ENCODE measurements at places on chromosomes 1 and 21.

DNA sequence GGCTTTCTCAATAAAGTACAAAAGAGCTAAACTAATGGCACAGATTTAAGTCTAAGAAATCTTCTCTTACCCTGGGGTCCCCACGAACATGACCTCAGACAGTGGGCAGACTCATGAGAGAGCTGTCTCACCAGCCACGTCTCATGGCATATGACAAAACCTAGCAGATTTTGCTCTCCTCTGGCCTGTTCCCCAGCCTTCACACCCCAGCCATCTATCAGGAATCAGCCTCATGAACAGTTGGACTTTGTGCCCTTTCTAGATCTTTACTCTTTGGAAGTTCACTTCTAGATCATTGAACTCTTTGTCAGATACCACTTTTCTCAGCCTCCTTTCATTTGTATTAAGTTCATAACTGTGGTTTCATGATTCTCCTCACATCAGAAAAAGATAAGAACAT, 14.2 kb upstream of the HSD3B1 start:
- DNase-seq = no peak

DNA sequence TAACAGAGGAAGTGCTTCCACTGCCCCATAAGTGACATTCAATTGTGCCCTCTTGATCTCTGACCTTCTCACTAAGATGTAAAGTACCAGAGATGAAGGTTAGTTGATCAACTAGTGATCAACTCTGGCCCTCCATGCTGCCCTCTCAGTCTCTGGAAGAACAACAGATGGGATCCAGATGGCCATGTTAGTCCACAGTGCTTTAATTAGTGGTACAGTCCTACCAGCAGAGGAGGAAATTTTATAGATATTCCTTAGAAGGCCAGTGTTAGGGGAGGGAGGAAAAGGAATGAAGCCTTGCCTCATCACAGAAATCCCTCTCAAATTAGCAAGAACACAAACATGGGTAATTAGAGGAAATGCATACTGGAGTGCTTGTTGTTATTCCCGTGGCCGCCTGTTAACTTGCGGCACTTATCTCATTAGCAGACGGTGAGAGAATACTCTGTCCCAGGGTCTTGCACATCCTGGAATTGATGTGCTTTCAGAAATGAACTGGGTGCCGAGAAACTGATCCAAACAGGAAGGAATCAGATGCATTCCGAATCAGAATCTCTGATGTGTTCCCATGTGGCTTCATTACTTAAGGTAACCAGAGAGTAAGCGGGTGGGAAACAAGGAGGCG, 91.1 kb upstream of the RGS4 start:
- DNase-seq = no peak

- DNase-seq = no peak
These were observed 118.1 kb downstream of the NGF start for GRCh38 chr1:115219927-115220326.

DNA sequence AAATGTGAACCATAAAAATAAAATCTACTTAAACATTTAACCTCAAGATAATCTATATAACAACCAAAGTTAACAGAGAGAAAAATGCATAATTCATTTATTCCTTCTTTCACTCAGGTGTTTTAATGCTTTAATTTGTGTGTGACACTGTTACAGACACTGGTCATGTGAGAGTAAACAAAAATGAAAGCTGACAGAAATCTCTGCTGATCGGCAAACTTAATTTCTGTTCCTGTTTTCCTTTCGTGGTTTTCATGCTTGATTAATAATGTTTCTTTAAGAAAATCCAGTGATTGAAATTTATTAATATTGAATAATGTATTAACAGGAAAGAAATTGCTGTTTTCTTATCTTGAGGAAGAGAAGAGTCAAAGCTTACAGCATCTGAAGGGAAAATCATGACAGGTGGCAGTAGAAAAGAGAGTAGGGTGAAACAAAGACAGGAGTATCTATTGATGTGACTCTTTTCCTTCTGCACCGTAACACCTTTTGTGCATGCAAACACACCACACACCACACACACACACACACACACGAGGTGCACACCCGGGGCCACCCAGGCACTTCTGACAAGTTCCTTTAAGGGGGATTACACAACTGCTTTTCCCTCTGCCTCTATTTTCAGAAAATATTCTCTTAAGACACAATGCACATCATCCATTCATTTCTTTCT, 1.6 kb downstream of the OR2AK2 start:
- DNase-seq = no peak

- no peak for DNase-seq
These were observed 81.1 kb upstream of the ST6GALNAC5 start for GRCh38 chr1:76786222-76786621.

DNA sequence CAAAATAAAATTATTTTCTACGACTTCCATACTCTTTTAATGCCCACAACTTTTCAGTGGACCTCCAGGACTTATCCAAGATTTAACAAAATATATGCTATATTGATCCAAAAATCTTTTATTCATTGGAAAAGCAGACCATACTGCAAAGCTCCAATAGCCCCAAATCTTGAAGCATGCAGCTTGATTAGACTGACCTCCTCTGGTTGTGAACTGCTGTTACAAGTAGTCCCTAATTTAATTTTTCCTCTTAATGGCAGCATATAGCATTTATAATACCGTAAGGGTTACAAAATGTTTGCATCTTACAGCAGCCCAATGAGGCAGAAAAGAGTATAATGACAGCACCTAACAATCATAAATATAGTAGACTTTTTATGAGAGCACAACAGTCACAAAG, 49.8 kb downstream of the TPR start:
- peak; percentile 6 for DNase-seq

DNA sequence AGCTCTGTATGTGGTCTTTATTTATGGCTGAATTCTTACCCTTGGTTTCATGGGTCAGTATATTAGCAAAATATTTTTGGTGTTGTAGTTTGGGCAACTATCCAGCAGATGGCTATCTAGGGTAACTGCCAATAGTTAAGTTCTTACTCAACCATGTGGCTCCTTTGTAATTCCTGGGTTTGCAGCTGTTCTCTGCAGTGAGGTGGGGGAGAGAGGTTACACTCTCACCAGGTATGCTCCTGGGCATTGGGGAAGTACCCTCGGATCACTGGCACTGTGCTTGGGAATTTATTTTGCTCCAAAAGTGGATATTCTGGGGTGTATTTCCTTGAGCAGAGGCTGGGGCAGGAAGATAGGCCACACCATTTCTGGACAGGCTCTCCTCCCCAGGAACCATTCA, 436.7 kb upstream of the TMPRSS15 start:
- peak; percentile 25 for DNase-seq

DNA sequence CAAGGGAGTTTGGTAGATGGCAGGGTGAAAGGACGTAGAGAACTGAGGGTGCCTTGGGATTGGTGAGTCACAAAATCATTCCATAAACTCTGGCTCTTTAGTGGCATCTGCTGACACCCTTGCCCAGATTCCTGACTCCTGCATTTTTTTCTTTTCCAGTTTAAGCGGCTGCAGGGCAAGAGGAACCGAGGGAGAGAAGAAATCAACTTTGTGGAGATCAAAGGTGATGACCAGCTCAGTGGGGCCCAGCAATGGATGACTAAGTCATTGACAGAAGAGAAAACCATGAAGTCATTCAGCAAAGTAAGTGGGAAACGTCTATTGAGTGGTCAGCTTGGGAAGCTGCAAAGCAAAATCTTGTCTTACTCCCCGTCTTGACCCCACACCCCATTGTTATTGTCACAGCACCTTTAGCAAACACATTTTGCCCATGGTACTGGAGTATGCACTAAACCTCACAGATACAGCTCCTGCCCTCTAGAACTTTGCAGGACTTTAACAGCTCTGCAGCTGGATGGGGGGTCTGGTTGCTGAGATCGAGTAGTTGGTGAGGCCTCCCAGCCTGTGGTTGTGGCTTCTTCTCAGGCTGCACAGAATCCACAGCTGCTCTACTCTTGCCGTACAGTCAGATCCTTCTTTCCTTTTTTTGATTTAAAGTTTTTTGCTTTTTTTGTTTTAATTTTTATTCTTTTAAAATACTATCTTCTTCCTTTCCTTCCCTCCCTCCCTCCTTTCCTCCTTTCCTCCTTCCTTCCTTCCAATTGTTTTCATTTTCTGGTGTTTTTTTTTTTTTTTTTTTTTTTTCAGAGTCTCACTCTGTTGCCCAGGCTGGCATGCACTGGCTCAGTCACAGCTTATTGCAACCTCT, 21.9 kb downstream of the SH2D2A start:
- DNase-seq = peak; percentile 27

DNA sequence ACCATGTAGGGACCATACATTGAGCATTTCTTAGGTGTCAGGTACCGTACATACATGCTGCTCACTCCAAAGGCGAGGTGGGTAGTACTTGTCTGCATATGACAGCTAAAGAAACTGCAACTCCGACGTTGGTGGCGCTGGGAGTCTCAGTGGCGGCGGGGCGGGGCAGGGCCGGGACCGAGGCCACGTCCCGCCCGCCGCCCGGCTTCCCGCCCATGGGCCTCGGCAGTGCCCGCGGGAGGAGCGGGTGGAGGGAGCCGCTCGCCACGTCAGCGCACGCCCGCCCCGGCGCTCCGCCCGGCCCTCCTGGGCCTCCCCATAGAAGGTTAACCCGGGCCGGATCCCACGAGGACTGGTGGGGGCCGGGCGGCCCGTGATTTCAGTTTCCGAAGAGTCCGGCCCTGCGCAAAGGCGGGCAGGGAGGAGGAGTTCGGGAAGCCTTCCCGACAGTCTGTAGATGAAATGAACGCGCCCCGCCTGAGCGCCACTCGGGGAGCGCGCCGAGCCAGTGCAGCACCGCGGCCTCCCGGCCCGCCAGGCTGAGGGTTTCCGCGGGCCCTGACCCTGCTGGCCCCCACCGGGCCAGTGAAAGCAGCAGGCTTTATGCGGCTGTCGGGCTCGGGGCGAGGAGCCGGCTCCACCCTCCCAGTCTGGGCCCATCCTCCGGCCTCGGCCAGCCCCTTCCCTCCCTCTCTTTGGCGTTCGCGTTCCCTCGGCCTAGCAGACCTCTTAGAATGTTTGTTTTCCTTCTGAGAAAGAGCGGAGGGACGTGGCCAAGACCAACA, 119.9 kb upstream of the JUN start:
- DNase-seq = peak; percentile 82

DNA sequence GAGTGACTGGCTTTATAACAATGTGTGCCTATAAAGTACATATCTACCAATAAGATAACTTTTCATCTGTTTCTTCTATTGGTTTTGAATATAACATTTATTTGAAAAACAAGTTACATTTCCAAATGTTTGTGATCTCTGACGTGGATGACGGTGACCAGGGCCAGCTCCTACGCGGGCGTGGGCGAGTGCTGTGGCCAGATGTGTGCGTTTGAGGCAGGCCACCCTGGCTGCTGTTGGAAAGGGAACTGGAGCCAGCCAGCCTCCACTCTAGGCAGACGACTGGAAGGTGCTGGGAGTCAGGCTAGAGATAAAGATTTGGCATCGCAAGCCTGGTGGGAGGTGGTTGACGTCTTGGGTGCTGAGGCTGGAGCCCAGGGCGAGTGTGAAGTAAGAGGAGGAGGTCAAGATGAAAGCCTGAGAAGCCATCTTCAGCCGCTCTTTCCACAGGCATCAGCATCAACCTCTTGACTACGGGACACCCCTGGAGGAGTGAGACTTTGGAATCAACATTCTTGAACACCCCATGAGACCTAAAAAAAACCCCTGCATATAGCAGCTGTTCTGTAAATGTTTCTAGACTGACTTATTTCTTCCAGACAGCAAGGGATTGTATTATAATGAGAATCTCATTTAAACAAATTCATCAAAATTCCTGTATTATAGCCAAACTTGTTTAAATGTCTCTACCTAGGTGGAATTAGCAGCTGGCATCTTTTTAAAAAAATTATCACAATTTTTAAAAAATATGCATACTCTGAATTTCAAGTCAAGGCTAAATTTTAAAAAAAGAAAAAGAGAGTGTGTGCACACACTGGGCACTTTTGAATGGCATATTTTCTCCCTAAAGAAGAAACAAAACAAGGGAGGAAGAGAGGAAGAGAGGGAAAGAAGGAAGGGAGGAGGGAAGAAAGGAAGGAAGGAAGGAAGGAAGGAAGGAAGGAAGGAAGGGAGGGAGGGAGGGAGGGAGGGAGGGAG, 112.5 kb upstream of the SLC44A3 start:
- no peak for DNase-seq

DNA sequence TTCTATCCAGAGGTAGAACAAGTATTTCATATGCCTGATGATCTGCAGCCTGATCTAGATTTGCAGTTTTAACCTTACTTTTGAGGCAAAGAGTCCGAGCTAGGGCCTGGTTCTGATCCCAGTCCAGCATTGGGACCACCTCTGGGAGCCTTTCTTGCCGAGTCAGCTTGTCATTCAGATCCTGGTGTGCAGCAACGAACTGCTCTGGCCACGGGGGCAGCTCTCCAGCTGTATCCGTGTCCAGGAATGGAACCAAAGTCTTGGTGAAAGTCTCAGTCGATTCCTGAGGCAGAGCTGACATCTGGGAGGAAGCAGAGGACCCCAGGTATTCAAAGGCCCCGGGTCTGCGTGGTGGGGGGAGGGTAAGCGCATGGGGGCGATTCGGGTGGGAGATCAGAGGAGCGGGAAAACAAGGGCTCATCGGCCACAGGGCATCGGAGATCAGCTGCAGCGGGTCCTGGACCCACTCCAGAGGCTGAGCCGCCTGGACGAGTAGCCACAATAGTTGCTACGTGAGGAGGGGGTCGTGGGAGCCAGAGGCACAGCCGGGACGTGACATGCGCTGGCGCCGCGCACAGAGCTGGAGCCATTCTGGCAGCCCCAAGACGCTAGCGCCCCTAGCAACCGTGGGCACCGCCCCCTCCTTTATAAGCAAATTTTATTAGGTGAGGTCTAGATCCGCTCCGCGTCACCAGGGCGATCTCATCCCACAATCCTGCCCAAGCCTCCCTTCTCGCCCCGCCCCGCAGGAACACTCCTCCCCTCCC, 32.4 kb upstream of the BSDC1 start:
- no peak for DNase-seq

DNA sequence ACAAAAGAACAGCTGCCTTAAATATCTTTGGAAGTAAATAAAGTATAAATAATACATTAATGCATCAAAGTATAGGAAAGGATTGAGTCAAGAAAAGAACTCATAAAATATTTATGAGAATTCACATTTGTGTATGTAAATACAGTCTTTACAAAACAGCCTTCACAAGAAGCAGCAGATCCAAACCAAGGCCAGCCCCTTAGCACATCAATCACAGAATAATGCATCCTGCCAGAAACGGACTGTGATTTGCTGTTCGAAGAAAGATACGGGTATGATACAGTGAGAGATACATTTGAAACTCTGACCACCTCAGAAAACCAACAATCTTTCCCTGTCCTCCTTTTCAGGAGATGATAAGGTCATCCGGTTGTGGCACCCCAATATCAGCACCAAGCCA, 70.9 kb downstream of the WDR64 start:
- no peak for DNase-seq

DNA sequence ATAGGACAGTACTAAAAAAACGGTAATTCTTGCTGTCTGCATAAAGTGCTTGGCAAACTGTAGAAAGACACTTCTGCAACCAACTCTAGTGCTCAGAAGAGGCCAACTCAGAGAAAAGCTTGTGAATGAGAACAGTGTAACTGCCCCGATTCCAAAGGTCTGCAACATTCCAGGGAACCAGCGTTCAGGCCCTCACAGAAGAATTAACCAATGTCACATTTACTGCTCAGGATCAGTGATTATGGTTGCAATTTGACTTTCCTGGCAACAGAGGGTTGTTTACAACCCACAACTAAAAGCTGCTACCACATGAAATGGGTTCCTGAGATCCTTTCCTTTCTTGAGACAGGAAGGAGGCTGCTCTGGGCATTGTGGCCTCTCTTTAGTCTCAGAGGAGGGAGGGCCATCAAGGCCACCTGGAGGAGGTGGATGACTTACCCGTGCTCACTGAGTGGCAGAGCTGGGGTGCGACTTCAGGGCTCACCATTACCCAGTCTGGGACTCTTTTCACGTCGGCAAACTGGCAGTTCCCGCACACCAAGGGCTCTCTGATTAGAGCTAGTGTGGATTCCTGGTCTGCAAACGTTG, 15.3 kb downstream of the SRSF4 start:
- DNase-seq = no peak
